NCI-H345 (cell line): ENCODE measurements at places on chromosomes 7 and 10.

GRCh38 chr10:100510533-100511308 is 8.9 kb downstream of the SEC31B start:
- DNase-seq: no peak

GRCh38 chr7:159092701-159093121 is 52.0 kb downstream of the VIPR2 start:
- DNase-seq: no peak

DNA sequence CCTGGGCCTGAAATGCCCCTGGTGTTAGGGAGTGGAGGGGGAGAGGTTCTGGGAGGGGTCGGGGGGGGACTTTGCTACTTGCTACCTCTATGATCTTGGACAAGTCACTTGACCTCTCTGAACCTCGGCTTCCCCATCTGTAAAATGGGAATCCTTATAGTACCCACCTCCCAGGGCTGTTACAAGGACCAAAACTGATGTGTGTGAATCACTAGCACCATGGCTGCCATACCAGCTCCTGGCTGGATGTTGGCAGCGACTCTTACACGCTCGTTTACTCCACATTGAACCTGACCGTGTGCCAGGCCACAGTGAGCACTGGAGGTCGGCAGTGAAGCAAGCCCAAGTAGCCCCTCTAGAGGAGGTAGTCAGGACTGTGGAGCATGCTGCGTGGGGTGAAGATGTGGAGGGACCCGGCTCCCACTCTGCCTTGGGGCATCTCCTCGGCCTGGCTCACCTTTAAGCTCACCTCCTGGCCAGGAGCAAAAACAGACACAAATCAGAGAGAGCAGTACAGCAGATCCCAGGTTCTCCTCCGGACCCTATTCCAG is 28.9 kb downstream of the PPIF start:
- no peak for DNase-seq

- DNase-seq: peak; percentile 20
These were observed 32.7 kb upstream of the MACC1 start for GRCh38 chr7:20249920-20250319.

GRCh38 chr7:154484406-154484805 is 432.2 kb downstream of the DPP6 start:
- DNase-seq: peak; percentile 40

- DNase-seq: no peak
These were observed 38.3 kb upstream of the PTPN12 start for GRCh38 chr7:77498659-77499379.

DNA sequence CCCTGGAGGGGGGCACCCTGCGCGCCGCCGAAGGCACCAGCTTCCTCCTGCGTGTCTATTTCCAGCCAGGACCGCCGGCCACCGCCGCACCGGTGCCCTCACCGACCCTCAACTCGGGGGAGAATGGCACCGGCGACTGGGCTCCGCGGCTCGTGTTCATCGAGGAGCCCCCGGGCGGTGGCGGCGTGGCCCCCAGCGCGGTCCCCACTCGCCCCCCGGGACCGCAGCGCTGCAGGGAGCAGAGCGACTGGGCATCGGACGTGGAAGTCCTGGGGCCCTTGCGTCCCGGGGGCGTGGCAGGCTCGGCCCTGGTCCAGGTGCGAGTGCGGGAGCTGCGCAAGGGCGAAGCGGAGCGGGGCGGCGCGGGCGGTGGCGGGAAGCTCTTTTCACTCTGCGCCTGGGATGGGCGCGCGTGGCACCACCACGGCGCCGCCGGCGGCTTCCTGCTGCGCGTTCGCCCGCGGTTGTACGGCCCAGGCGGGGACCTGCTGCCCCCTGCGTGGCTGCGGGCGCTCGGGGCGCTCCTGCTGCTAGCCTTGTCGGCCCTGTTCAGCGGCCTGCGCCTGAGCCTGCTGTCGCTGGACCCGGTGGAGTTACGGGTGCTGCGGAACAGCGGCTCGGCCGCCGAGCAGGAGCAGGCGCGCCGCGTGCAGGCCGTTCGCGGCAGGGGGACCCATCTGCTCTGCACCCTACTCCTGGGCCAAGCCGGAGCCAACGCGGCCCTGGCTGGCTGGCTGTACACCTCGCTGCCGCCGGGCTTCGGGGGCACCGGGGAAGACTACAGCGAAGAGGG is 594 bp downstream of the CNNM1 start:
- DNase-seq: peak; percentile 48

- DNase-seq: no peak
These were observed 1.7 kb downstream of the IGF2BP3 start for GRCh38 chr7:23468526-23469149.

GRCh38 chr7:20778063-20778721 is 8.5 kb downstream of the SP8 start:
- DNase-seq: no peak

GRCh38 chr7:115240242-115240641 is 318.3 kb downstream of the MDFIC start:
- DNase-seq: no peak

DNA sequence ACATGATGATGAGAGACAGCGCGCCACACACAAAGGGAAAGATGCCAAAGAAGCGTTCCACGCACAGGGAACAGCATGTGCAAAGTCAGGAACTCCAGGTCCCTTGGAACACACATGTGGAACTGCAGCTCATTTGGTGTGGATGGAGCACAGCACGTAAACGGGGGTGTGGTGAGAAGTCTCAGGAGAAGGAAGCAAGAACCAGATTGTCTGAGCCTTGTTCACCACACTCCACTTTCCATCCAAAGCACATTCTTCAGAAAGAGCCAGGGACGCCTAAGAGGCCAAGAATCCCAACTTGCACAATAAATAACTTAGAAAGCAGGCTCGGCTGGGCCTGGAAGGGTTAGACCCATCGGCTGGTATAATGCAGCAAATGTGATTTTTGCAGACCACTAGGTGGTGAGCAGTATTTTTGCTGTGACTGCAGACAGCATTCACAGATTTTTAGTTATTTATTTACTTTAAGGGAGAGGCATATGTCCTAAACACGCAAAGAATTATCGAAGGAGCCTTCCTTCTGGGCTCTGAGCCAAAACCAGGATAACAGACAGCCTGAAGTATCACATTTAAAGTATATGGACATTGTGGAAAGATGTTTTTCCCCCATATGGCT is 27.9 kb upstream of the ASCC1 start:
- no peak for DNase-seq

DNA sequence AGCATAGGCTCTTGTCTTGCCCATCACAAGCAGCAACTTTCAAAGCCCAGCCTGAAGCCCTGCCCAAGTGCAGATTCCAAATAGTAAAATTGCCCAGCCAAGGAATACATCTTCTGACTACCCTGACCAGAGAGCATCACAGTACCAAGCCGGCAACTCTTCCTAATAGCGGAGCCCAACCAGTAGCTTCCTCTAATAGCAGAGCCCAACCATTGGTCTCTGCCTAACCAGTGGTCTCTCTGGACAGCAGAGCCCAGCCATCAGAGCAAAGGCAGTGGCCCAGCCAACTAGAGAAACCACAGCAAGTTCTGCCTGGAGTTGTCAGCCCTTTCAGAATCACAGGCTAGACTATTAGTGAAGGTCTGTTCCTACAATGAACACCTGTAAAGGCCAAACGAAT is 285.6 kb downstream of the HGF start:
- peak; percentile 2 for DNase-seq

GRCh38 chr7:113392841-113393540 is 274.6 kb upstream of the SMIM30 start:
- no peak for DNase-seq

GRCh38 chr7:127064-127598 is 65.2 kb upstream of the FAM20C start:
- DNase-seq: no peak

DNA sequence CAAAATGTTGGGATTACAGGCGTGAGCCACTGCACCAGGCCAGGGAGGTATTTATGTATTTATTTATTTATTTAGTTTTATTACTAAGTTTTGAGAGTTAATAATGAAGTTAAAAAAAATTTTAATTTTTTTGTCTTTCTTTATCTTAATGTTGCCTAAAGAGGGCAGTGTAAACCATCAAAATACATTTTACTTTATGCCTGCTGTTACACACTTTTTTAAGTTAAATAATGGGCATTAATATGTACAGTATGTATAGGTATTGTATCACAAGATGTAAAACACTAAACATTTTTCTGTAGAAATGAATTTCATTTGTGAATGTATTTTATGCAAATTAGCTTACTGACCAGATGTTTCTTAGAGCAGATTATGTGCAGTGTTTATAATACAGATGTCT is 129.4 kb downstream of the AASS start:
- DNase-seq: no peak

GRCh38 chr10:113057948-113058522 is 108.0 kb downstream of the TCF7L2 start:
- DNase-seq: peak; percentile 77

- no peak for DNase-seq
These were observed 9.2 kb downstream of the GJD4 start for GRCh38 chr10:35614312-35614711.

DNA sequence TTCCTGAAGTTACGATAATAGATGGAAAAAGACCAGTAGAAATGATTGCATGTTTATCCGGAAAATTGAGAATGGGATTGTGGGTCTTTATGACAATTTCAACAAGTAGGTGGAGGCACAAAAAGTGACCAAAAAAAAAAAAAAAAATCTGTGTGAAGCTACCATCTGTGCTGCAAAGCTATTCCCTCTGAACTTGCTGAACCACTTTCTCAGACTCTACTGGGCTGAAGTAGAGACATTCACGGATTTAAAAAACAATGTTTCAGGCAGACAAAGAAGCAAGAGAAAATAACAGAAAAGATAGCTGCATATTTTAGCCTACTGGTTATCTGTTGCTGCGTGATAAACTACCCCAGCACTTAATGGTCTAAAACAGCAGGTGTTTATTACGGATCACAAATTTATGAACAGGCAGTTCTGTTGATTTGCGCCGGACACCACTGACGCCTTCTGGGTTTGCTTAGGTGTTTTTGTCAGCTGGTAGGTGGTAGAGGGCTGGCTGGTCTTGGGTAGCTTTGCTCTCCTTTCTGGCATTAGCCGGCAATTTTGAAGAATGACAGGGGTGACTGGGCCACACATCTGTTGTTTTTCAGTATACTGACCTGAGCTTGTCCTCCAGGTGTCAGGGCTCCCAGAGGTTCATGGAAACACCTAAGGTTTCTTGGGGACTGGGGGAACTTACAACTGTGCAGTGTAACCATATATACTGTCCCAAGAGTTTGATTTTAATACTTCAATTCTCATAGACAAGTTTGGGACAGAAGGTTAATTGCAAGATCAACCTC is 665.1 kb downstream of the CCSER2 start:
- DNase-seq: no peak

DNA sequence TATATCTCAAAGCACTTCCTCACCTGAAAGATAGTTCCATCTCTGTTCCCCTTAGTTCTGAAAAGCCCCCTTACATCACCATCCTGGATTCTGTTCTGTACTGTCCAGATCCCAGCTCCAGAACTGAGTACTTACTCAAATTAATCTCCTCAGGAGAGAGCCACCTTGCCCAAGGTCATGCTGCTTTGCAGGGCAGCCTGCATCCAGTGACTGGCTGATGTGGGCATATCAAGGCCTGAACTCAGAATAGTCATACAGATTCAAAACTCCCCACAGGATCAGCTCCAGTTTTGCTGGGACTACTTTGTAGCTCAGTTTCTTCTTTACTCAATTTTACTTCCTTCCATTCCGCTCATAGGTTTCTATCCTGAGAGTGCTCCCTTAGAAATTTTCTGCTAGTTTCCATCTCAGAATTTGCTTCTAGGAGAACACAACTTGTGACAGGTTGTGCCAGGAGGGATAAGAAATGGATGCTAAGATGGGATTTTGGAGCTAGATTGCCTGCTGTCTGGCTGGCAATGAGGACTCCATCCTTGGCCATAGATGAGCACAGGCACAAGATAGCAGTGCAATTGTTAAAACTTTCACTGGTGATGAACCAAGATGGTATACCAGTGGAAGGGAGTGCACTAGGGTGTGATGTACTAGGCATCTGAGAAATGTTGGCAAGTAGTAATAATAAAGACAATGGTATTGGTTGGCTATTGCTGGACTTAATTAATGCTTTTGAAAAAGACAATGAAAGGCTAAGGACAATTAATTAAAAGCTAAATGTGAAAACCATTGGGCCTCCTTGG is 17.3 kb downstream of the SRGN start:
- no peak for DNase-seq

- DNase-seq: no peak
These were observed 69.5 kb downstream of the RAPGEF5 start for GRCh38 chr7:22287412-22287811.

GRCh38 chr10:60130130-60130579 is 223.8 kb upstream of the CCDC6 start:
- DNase-seq: no peak

DNA sequence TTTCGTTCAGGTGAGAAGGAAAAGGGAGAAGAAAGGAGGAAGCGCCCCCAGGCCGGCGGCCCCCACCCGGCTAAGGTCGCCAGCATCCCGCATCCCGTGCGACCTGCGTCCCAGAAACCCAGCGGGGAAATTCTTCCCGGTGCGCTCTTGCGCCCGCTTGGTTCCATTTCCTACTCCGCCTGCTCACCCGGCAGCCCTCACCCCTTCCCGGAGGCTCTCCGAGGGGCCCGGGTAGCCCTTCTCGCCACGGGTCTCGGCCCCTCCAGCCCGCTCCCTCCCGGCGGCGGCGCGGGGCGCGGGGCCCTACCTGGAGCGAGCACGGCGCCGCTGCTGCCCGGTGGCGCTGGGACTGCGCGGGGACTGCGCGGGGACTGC is at the start of gene PRKCQ:
Gene PRKCQ, minus strand, starts transcription at position 373 of the 375 bp plus-strand sequence. CDS start 65,141 bp downstream, outside the sequence.
- no peak for DNase-seq

DNA sequence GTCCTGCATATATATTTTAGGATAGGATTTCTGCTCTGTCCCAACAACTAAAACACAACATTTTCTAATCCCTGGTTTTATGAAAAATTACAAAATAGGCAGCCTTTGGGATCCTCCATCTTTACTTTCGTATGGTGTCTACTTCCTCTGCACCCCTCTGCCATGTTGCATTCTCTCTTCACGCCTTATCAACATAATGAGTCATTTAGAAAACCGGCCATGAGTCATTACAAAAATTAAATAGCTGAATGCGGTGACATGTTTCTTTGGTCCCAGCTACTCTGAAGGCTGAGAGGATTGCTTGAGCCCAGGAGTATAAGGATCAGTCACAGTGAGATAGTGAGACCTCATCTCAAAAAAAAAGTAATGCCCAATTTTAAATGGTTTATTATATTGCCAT is 148.1 kb upstream of the CELF2 start:
- DNase-seq: no peak

- no peak for DNase-seq
These were observed 115.9 kb upstream of the EEPD1 start for GRCh38 chr7:36037121-36037662.

GRCh38 chr7:21771266-21771665 is 174.4 kb downstream of the CDCA7L start:
- no peak for DNase-seq

DNA sequence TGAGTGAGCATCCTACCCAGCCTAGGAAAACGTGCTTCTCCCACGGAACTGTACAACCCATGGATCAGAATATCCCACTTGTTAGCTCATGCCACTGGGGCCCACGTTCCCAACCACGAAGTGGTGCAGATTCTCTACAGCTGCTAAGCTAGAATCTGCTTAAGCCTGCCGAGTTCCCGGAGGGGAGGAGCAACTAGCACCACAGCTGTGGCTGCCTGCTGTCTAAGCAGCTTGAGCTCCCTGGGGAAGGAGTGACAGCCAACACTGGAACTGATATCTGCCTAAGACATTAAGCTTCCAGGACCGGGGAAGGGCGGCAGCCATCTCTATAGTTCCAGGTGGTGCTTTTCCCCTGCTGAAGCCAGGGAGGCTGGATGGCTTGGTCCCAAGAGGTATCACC is 334.7 kb upstream of the CHRM2 start:
- no peak for DNase-seq
